ENCODE measurements at places on chromosomes 5 and 9. TPM values are rescaled to one million over a fixed set of nuclear protein-coding genes. Genes with fewer than 3 reads are reported as not detected.

- no peak for DNase-seq
These were observed 171.0 kb downstream of the DAB2IP start for GRCh38 chr9:121822093-121823085.

GRCh38 chr9:136614967-136615623, 47.6 kb upstream of the EGFL7 start:
- no peak for DNase-seq

GRCh38 chr9:36162211-36162738, 6.9 kb upstream of the CCIN start:
- no peak for DNase-seq

DNA sequence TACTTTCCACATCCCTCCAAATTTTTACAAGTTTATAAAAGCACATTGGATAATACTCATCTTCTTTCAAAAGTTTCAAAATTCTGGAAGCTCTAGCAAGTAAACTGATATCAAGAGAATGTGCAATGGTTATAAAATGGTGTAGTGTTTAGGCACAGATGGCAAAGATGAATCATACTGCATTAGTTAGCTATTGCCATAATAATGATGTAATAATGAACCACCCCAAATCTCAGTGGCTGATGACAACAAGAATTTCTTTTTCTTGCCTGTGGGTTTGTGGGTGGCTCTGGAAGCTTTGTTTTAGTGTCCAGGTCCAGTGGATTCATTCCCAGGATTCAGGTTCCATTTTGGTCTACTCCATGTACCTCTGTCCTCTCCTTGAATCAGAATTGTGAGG, 319.0 kb downstream of the BRINP1 start:
- no peak for DNase-seq

- no peak for DNase-seq
These were observed 2308.8 kb upstream of the ACO1 start for GRCh38 chr9:30075451-30076199.

- DNase-seq = no peak
These were observed 12.4 kb upstream of the PTPN3 start for GRCh38 chr9:109510506-109510905.

- no peak for DNase-seq
These were observed 494.1 kb downstream of the SEMA5A start for GRCh38 chr5:9051779-9052178.

- no peak for DNase-seq
These were observed 37.1 kb upstream of the FAM169A start for GRCh38 chr5:74903165-74903787.

GRCh38 chr9:127451858-127452656, 747 bp downstream of the LRSAM1 start:
- no peak for DNase-seq

GRCh38 chr5:16383544-16384052, 82.0 kb downstream of the ZNF622 start:
- no peak for DNase-seq

- no peak for DNase-seq
These were observed 109.8 kb upstream of the MSX2 start for GRCh38 chr5:174614500-174615135.

DNA sequence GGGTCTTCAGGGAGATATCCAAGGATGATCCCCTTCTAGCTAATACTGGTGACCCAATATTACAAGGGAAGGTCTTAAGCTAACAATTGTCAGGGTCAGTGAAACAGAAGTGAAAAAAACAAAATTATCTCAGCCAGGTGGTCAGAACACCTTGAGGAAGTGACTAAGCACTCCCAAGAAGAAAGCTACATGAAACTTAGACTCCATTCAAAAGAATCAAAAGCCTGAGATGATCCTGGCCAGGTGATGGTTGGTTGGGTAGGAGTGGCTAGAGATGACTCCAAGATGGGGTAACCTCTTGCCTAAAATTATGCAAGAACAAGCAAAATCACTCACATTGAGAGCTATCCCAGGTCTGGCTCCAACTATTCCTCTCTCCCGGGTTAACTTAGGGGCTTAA, 5.4 kb downstream of the VCP start:
- DNase-seq = no peak

DNA sequence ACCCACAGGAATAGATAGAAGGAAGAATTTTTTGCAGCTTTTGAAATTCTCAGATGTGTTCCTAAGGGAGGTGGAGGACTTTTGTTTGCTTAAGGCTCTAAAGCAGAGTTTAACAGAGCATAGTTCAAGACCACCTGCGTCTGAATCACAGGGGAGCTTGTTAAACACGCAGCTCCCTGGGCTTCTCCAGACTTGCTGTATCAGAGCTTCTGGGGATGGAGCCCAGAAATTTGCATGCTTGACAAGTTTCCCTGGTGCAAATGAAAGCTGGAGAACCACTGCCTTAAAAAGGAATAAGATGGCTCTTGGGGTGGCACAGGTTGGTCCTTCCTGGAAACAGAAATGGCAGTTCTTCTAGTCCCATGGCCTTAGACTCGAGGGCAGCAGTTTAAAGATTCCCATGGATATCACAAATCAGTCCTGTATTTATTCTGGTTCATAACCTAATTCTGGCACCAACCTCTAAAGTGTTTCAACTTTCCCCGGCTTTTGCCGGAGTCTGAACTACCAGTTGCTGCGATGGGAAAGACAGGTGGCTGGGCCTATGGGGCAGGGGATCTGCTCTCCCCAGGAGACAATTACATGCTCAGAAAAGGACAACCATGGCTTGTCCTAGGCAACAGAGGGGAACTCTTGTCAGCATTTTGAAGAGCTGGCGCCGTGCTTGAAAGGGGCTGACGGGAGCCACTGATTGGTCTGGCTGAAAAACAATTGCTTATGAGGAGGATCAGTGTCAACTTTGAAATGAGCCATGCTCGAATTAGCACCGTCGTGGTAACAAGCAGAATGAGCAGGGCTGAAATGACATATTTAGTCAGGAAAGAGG, 599.6 kb downstream of the CCDC171 start:
- no peak for DNase-seq

Gene ADRB2
- polyA plus RNA-seq = 0.35 TPM

Gene TPPP
- 4.3 TPM for polyA plus RNA-seq

Gene SEC16A
- 68.3 TPM for polyA plus RNA-seq

Gene SPARC
- 2,082 TPM for polyA plus RNA-seq

Gene ZNF608
- 69.2 TPM for polyA plus RNA-seq

Gene RFESD
- 4.7 TPM for polyA plus RNA-seq

Gene PTGDS
- 80.6 TPM for polyA plus RNA-seq

Gene CNTNAP3
- polyA plus RNA-seq = 3.4 TPM

Gene PLCXD3
- 0.32 TPM for polyA plus RNA-seq

Gene GABRA1
- not detected for polyA plus RNA-seq

Gene SNCAIP
- 22.8 TPM for polyA plus RNA-seq

Gene PCDHGC4
- 2.8 TPM for polyA plus RNA-seq

Measured in left renal cortex interstitium (tissue), 4 donors.